ENCODE measurements at places on chromosomes 1 and 21.

DNA sequence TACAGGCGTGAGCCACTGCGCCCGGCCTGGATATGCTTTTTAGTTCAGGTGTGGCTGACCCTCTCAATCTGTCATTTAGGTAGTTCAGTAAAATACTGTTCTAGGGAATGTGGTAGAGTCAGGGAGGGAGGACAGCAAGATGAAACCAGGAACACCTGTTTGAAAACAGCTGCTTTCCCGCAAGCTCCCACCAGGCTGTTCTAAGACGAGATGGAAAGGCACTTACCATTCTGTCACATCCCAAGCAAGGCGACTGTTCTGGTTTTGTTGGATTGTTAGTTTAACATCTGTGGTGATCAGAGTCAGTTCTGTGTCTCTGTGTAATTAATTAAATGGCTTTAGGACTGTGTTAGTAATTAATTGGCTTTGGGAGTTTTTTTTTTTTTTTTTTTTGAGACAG lies 2.9 kb downstream of the CHAF1B start:
- DNase-seq, result no peak

GRCh38 chr1:41914516-41914915 lies 4.2 kb downstream of the HIVEP3 start:
- no peak for DNase-seq

DNA sequence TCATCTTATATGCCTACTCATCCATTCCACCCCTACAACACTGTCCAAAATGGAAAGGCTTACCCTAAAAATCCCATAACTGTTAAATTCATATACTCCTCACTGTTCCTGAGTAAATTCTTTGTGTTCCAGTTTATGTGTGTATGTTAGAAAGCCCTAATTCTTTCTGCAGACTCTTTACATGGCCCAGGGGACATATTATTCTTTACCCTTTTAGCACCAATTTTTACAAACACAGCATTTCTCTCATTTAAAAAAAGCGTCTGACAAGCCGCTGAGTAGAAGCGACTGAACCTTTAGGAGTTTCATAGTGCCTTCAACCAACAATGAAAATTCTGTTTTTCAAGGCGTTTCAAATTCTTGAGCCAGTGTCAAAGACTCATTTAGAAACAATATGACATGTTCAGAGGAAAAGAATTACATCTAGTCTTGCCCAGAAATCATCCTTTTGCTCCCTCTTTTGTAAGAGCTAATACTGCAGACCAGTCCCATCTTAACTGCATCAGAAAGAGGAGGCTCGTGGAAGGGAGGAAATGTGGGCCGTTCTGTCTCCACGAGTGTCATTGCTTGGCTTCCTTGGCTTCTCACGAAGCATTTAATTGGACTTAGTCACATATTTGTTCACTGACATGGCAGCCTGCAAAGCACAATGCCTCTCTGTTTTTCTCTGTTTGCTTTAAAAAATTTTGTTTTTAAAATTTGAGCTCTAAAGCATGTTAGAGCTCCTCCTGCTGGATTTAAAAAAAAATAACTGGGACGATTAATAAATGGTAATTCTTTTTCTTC lies 21.3 kb upstream of the C1orf105 start:
- DNase-seq, result no peak

DNA sequence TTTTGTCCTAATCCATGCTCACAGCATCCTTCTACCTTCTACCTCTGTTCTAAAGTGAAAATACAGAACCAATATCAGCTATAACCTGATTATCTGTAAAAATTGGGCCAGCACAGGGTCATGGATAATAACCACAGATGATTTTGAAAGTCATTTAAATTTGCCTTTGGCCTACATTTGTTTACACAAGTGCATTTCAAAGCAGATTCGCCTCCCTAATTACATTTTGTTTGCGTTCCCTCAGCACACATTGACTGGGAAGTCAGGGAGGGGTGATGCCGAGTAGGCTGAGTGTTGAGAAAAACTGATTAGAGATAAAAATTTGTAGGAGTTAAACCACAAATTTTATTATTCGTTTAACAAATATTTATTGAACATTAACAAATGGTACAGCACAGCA lies 19.2 kb upstream of the RGS8 start:
- no peak for DNase-seq

GRCh38 chr1:151266315-151266714 lies 11.8 kb downstream of the PSMD4 start:
- DNase-seq, result no peak

- DNase-seq, result no peak
Measured at GRCh38 chr1:32215629-32216480, 6.3 kb downstream of the TMEM234 start.

GRCh38 chr1:63261736-63262458 lies 60.5 kb upstream of the FOXD3 start:
- no peak for DNase-seq

DNA sequence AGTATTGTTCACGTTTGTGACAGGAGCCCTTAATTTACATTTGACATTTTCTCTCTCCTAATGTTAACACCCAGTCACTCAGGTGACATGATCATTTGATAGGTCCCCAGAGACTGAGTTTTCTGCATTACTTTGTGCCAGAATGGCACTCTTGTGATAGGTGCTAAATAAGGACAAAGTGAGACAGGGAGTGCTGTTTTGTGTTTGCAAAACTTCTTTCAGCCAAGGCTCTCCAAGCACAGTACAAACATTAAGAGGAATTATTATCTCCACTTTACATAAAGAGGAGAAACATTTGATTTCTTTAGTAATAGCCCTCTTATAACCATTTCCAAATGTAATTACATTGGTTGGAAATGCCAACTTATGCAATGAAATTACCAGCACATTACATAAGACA lies 355.2 kb downstream of the NTNG1 start:
- no peak for DNase-seq

DNA sequence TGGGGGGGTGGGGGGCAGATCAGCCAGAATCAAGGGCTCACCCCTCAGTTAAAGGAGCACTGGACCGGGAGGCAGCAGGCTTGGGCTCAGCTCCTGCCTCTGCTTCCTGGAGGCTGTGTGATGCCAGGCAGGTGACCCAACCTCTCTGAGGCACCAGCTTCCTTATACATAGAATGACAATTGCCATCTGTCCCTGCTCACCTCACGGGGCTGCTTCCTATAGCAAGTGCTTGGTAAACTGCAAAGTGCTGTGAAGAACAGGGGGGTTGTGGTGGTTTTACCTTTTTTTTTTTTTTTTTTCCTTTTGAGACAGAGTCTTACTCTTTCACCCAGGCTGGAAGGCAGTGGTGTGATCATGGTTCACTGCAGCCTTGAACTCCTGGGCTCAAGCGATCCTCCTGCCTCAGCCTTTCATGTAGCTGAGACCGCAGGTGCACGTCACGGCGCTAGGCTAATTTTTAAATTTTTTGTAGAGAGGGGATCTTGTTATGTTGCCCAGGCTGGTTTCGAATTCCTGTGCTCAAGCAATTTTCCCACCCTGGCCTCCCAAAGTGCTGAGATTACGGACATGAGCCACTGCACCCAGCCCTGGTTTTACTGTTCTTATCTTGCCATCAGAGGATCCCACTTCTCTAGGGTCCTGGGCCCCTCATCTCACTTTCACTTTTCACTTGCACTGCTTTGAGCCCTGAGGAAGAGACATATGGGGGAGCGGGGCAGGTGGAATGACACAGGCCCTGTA lies 11.6 kb downstream of the KCNQ4 start:
- no peak for DNase-seq

- peak; percentile 14 for DNase-seq
Measured at GRCh38 chr1:32754317-32755097, 51.9 kb upstream of the SYNC start.

DNA sequence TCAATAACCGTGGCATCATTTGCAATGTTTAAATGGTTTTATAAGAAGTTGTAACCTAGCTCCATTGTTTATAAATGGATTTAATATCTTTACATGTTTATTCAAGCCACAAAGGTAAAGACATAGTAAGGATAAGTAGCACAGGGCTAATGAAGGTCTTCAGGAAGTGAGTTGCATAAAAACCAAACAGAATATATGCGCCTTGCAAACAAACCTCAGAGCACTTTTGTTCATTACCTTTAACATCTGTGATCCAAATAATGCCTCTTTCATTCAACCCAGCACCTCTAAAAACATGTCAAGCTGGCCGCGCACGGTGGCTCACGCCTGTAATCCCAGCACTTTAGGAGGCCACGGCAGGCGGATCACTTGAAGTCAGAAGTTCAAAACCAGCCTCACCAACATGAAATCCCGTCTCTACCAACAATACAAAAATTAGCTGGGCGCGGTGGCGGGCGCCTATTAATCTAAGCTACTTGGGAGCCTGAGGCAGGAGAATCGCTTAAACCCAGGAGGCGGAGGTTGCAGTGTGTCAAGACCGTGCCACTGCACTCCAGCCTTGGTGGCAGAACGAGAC lies 25.3 kb downstream of the BRINP3 start:
- DNase-seq, result no peak

DNA sequence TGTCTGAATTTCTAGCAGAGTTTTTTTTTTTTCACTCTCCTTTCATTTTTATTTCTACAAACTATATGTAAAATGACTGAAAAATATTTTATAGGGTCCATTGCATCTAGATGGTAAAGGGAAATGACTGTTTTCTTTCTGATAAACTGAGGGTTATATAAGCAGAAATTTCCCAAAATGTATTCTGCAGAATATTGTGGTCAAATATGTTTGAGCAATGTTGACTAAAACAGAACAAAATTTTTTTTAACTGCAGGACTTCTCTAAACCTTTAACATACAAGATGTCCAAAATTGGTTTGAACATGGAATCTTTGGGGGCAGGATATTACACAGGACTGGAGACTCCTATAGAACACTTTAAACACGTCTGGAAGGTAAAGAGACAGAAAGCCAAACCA lies 190.5 kb downstream of the TOMM20 start:
- DNase-seq, result no peak

GRCh38 chr1:33133478-33134105 lies 48.3 kb downstream of the TRIM62 start:
- no peak for DNase-seq

- no peak for DNase-seq
Measured at GRCh38 chr1:239897458-239897857, 194.2 kb upstream of the FMN2 start.

DNA sequence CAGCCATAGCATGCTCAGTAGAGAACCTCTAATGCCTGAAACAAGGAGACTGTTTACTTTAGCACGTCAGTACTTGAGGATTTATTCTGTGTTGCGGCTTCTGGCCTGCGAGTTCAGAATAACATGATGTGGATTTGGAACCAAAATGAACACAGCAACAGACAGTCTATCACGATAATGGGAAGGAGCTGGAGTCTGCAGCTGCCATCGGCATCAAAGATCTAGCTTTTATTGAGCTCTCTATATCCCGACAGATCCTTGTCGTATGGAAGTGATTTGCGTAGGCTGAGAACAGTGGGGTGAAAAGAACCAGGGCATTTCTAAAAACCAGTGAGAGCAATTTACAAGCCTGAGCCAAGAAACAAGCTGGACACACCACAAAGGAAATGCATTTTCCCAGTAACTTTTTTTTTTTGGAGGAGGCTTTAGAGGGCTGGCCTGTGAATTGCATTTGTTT lies 294.2 kb downstream of the KIF26B start:
- no peak for DNase-seq

GRCh38 chr1:233412812-233413211 lies 85.3 kb downstream of the MAP3K21 start:
- no peak for DNase-seq

DNA sequence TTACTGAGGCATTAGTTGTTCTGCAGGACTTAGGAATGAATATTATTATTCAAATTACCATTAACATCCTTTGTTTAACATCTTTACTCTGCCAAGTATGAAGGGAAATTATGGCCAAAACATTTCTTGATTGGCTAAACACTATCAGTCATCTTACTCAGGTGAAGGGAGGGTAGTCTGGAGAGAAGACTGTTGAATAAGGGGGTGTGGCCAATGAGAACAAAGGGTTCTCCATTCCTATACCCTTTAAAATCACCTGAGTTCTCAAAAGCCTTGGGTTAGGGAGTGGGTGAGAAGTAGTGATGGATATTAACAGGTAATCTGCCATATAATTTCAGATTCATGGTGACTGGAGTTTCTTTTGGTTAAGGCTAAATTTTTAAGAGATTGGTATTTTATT lies 19.3 kb downstream of the CRYZL1 start:
- no peak for DNase-seq

GRCh38 chr1:193542690-193543089 lies 356.3 kb upstream of the B3GALT2 start:
- DNase-seq, result no peak

- DNase-seq, result no peak
Measured at GRCh38 chr1:241525026-241525425, 5.5 kb upstream of the FH start.

- DNase-seq, result no peak
Measured at GRCh38 chr1:225603538-225604354, 49.2 kb downstream of the ENAH start.

DNA sequence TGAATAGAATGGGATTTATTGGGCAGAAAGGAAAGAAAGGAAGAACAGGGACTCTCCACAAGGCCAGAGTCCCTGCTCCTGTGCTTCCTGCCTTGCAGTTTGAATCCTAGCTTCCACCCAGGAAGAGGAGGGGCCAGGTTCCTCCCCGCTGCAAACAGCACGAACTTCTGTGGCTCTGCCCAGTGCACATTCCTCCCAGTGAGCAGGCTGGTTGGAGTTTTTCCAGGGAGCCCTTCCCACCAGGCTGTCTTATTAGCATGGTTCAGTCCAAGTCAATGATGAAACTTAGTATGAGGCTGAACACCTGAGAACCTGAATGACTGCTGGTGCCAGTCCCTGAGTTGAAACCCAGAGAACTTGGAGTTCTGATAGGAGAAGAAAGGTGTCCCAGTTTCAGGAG lies 247.2 kb downstream of the DUSP10 start:
- DNase-seq, result no peak

DNA sequence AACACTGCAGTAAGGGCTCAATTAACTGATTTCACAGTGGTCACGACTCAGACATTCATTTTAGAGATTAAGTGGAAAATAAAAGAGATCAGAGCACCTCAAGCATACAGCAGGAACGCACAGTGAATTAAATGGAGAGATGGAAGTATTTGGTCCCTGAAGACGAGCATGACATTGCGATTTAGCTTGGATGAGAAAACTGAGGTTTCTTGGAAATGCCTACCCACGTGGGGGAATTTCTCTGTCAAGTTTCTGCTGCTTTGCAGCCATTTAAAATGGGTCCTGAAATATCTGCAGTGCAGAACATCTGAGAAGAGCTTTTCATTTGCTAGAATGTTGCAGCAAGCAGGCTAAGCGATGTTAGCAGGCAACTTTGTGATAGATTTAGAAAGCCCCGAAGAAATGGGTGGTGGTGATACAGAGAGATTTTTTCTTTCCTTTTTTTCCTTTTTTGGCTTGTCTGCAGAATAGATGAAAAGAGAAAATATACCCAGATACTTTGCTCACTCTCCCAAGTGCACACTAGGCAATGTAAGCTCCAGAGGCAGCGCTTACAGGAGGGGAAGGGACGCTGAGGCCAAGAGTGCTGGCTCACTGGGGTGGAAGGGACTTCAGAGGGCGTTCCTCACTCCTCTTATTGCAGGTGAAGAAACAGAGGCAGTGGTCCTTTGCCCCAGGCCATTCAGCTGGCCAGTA lies 258.0 kb downstream of the KCNJ6 start:
- no peak for DNase-seq

- DNase-seq, result no peak
Measured at GRCh38 chr1:204074274-204075138, 1.6 kb downstream of the SOX13 start.

- DNase-seq, result no peak
Measured at GRCh38 chr1:14748151-14748550, 149.7 kb downstream of the KAZN start.

- no peak for DNase-seq
Measured at GRCh38 chr1:113787663-113788062, 24.6 kb downstream of the RSBN1 start.

- no peak for DNase-seq
Measured at GRCh38 chr1:2641381-2642130, 8.7 kb upstream of the MMEL1 start.
